ENCODE measurements at places on chromosomes 11 and 22. TPM values are rescaled to one million over a fixed set of nuclear protein-coding genes. Genes with fewer than 3 reads are reported as not detected.

DNAJC24 gene
- total RNA-seq: 14.9 TPM

C11orf86 gene
- not detected for total RNA-seq

ZBTB16 gene
- not detected for total RNA-seq

GRCh38 chr11:111530091-111530490, 10.4 kb upstream of the LAYN start:
- no peak overlapping the region for H3K4me3 ChIP-seq
- H3K27me3 ChIP-seq: no peaks in the 10 kb centered on the region
- no peak overlapping the region for H3K27ac ChIP-seq
- no peak for DNase-seq

GRCh38 chr22:24002851-24003250, 2.4 kb downstream of the GSTT4 start:
- no peaks in the 10 kb centered on the region for H3K27me3 ChIP-seq
- H3K36me3 ChIP-seq: no peaks in the 10 kb centered on the region
- DNase-seq: no peak
- H3K4me3 ChIP-seq: no peak overlapping the region
- peaks cover 6% of the 10 kb centered on the region for H3K4me1 ChIP-seq
- H3K27ac ChIP-seq: no peak overlapping the region
